ENCODE measurements at places on chromosomes 7 and 10. TPM values are rescaled to one million over a fixed set of nuclear protein-coding genes. Genes with fewer than 3 reads are reported as not detected.

GRCh38 chr7:144991041-144991440 lies 155.2 kb upstream of the TPK1 start:
- DNase-seq: no peak

DNA sequence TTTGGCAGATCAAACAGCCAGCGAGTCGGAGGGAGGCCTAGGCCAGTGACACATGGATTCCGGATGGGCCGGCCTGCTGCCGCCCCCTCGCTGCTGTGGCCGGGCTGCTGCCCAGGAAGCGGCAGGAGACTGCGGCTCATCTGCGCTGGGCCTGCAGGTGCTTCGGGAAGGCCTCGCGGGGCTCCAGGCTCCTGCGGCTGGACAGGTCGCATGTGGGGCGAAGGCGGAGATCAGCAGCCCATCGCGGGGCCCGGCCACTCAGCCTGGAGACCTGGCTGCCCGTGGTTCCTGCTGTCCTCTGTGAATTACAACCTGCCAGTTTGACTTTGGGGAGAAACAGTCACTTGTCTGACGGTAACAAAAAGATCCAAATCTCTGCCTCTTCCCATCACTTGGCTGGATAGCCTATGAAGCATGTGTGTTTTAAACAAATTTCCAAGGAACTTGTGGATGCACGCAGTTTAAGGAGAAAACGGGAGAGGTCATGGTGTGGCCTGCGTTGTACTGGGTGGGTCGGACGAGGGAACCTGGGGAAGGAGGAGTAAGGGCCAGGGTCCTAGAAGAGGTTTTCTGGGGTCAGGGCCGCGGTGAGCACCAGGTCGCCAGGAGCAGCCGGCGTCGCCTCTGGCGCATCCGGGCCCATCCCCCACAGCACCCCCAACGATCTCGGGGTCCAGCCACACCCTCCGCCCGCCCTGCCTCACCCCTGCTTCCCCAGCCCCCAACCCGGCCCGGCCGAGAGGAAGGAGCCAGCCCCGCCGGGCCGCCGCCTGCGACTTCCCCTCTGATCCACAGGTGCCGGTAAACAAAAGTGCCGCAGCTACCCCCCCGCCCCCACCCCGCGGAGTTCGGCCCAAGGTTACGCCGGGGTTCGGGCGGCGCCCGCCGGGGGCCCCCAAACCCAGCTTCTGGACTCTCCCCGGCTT lies 1.6 kb downstream of the SPOCK2 start:
- DNase-seq: peak; percentile 34

DNA sequence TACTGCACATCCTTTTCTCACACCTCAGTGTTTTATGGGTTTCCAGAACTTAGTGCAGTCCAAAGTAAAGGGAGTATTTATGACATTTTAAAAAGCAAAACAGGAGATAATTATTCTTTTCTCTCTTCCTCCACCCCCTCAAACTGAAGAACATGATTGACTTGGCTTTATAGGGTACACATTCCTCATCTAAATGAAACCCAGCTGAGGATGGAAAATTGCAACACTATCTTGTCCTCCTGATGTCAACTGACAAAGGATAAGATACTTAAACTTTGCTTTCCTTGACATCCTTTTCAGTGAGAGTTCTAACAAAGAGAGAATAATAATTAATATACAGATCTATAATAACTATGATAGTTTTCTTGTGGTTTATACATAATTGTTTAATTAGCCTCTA lies 299.1 kb downstream of the BBS9 start:
- DNase-seq: no peak

DNA sequence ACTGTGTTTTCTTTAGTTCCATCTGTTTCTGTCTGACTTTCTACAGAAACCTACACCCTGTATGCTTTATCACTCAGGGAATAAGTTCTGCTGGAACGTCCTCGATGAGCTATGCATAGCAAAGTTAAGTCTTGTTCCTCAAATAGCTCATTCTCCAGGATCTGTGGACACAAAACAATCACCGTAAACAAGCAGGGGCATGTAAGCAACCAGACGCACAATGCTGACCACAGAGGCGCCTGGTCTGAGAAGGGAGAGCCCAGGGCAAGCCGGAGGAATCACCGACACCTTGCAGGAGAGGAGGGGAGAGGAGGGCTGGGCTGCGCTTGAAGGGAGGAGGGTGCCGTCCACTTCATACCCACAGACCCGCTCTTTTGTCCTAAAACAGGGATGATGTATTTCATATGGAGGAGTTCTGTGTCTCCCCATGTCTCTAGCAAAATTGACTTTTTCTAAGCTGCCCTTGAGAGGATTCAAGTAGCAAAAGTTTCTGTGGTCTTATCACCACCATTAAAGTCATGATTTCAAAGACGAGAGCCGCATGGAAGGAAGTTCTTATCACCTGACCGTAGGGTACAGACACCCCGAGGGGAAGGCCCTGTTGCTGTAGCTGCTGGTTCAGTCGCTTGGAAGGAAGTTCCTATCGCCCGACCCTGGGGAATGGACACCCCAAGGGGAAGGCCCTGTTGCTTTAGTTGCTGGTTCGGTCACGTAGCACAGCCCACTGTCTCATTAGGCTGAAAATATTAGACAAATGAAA lies 14.3 kb downstream of the CALML3 start:
- no peak for DNase-seq

RNF32 gene
- 2.7 TPM for total RNA-seq

DNA sequence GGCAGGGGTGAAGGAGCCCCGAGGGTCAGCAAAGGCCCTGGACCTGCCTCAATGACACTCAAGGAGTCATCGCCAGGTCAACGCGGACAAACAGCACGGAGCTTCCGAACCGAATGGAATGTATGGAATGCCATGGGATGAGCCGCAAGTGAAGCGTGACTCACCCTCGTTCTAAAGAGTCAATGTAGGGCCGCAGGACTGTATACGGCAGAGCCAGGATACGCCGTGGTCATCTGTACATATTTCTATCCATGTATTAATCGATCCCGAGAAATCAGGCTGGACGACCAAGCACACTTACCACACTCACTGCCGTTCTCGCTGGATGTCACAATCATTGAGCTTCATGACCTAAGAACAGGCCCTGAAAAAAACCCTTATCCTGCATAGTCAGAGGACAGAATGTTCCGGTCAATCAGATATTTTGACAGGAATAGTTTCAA lies 4.3 kb downstream of the SNX8 start:
- DNase-seq: peak; percentile 96

PNLIP gene
- total RNA-seq: not detected

ZKSCAN1 gene
- total RNA-seq: 70.8 TPM

EPHB6 gene
- 15.7 TPM for total RNA-seq

DNA sequence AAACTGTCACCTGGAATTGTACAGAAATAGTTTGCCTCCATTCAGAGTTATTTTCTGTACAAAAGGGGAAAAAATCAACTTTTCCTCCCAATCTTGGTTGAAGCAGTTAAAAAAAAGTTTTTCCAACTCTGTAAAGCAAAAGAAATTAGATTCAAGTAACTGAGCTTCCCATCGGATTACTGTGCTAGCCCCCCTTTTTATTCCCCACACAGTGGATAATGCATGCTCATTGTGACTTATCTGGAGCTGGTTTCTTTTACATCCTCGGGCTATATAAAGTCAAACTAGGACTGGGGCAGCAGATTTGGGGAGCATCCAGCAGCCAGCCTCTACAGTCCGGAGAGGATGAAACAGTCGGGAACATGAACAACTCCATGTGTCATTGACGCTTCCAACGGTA lies at the start of gene TECTB:
TSS of gene TECTB (plus strand) at position 301 of the 400 bp plus-strand sequence. CDS start 335 bp downstream, outside the sequence.
- no peak for DNase-seq

GRCh38 chr10:88931548-88931947 lies 21.0 kb downstream of the ACTA2 start:
- DNase-seq: peak; percentile 16

IGF2BP3 gene
- 69.9 TPM for total RNA-seq

DNA sequence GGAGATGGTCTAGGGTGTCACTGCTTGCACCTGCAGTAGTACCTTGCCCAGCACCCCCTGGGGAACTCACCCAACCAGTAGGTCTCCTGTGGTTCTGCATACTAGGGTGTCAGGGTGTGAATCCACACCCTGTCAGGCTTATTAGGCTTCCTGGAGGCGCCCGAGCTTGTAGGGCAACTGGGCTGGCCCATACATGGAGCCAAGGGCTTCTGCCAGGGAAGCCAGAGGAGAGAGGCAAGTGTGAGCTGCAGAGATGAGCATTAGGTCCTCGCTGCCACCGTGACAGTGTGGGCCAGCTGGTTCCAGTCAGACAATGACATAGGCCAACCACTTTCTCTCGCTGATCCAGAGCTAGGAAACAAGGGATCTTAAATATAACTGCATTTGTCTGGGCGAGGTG lies 11.2 kb downstream of the MXI1 start:
- no peak for DNase-seq

DDC gene
- not detected for total RNA-seq

GRCh38 chr7:25456467-25457171 lies 228.3 kb upstream of the NPVF start:
- no peak for DNase-seq

DNA sequence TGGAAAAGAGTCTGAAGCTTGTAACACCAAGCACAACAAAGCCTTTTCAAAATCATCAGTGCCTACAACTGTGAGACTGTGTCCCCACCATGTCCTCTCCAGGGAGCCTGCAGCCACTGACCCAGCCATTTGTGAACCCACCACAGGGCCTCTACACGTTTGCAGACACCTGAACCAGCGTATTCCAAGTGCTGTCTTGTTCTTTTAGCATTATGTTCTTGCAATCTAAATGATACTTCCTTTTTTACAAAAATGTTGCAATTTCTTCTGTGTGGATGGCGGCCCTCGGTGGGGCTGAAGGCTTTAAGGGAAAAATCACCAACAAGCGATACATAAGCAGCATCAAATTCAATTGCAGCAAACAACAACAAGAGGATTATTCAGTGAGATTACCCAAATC lies 403.2 kb upstream of the MGMT start:
- DNase-seq: no peak

- DNase-seq: no peak
These were observed 60.3 kb downstream of the CNTNAP2 start for GRCh38 chr7:146176860-146177259.

GRCh38 chr7:130221746-130222145 lies 14.1 kb downstream of the SSMEM1 start:
- DNase-seq: no peak

DNA sequence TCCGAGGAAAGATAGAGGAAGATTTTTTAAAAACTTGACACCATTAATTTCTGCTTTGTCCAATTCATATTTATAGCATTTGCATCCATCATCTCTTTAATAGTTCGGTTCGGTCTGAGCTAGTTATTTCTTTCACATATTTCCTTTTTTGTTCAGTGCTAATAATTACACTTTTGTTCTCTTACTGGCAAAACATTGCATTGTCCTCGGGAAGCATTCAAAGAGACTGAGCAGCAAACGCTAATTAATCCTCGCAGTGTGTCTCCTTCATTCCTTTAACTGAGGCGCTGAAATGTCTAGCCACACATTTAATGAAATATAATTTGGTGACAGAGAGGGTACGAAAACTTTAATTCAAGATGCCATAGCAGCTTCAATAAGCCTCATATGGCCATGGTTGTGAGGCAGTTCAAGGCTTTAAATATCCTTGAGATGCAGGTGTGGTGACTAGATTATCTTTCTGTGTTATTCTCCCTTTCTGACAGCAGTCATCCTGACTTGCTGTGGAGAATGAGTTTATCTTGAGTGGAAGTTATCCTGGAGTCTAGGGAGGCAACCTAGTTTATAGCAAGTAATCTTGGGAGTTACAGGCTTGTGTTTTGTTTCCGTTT lies 431.4 kb downstream of the SDK1 start:
- DNase-seq: no peak

- no peak for DNase-seq
These were observed 57.6 kb downstream of the MALSU1 start for GRCh38 chr7:23356726-23357125.

DNA sequence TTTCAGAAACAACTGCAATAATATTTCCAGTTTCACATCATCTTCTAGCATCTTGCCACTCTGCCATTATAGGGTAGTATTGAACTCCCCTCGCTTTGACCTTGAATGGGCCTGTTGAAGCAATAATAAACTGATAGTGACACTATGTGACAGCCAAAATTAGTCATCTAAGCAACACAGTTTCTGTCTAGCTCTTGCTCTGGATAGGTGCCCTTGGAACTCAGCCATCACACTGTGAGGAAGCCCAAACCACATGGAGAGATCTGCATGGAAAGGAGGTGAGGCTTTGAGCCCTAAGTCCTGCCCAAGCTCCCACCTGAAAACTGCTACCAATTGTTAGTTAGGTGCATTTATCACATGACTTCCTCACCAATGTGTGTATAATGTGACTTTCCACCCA lies 18.1 kb upstream of the KCND2 start:
- DNase-seq: no peak

DNA sequence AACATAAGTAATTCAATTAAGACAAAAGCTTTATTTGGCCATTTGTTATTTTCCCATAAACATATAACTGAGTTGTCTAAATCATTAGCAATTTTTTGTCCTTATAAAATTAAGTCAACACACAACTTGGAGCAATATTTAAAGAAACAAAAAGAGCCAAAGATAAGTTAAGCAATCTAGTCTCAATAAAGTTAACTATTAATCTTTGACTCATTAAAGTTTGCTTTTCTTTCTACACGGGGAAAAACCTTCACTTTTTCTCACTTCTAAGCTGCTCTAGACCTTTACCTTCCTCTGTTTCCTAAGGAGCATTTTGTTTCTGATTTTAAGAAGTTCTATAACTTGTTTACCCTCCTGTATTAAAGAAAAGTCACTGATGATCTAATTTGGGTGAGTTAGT lies 867.1 kb upstream of the PHF14 start:
- DNase-seq: no peak

DNA sequence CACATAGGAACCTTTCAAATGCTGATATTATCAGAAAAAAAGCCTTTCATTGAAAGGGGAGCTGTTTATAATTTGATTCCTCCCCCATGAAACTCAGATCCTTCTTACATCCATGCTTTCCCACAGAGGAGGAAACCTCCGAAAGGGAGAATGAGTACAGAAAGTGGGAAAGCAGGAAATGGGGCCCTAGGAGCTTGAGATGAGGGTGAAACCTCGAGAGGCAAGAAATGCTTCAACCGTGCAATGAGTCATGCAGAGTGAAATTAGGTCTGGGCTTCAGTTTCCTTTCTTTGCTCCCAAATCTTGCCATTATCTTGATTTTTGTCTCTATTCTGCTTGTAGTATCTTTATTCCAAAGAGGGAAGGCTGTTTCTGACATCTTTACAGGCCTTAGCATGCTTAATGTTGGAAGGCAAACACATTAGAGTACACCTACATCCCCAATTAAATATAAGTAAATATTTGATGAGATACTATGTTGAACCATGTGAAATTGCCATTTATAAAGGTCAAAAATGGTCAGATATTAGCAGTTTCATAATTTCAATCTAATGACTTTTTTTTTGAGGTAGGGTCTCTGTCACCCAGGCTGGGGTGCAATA lies 79.1 kb downstream of the NAMPT start:
- peak; percentile 13 for DNase-seq
